ENCODE measurements at places on chromosomes 5 and 9.

DNA sequence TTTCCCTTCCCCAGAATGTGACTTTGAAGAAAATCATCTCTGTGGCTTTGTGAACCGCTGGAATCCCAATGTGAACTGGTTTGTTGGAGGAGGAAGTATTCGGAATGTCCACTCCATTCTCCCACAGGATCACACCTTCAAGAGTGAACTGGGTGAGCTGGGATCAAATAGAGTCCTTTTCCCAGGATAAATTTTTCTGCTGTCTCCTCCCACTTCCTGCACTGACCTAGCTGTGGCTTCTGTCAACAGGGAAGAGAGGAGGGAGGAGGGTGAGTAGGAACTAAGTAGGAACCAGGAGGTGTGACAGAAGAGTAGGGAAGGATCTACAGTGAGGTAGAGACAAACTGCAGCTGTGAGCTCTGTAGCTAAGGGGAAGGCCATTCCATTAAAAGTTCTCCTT is 69.3 kb downstream of the MAMDC2 start:
- DNase-seq: no peak

DNA sequence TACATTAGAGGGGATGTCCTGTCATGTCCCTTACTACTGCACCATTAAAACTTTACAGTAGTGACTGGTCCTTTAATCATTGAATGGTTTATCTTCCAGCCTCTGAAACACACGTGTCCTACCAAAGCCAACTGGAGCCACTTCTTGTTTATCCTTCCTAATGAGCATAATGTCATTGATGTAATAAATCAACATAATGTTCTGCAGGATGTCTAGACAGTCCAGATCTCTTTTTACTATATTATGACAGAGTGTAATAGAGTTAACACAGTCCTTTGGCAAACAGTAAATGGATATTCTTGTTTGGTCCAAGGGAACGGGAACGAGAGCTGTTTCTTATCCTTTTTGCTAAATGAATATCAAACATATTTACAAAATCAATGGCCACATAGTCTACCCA is 88.1 kb upstream of the PTPRD start:
- no peak for DNase-seq

- no peak for DNase-seq
These were observed 86.4 kb downstream of the NR3C1 start for GRCh38 chr5:143316844-143317631.

DNA sequence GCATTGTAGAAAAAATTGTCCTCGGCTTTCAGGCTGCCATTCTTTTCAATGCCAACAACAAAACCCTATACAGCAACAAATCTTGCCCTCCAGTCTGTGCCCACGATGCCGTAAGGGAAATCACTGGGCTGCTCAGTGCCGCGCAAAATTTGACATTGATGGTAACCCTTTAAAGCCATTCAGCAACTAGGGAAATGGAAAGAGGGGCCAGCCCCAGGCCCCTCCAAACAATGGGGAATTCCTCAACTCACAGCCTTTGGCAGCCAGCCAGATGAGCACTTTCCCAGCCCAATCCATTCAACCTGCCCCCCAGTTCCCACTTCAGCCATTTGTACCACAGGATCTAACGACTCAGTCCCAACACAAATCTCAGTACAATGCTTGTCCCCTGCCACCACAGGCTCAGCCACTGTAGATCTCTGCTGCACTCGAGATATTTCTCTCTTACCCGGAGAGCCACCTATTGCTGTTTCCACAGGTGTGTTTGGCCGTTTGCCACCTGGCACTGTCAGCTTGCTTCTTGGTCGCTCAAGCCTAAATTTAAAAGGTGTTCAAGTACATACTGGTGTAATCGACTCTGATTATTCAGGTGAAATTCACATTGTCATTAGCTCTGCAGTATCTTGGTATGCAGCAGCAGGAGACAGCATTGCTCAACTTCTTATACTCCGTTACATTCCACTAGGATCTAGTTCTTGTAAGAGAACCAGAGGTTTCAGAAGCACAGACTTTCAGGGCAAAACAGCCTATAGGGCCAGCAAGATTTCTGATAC is 103.3 kb downstream of the SYK start:
- DNase-seq: peak; percentile 77

- DNase-seq: no peak
These were observed 31.2 kb downstream of the DEPDC1B start for GRCh38 chr5:60668686-60669304.

GRCh38 chr5:35852084-35852734 is 4.5 kb upstream of the IL7R start:
- no peak for DNase-seq

- no peak for DNase-seq
These were observed 26.0 kb downstream of the ACTBL2 start for GRCh38 chr5:57456531-57457135.

DNA sequence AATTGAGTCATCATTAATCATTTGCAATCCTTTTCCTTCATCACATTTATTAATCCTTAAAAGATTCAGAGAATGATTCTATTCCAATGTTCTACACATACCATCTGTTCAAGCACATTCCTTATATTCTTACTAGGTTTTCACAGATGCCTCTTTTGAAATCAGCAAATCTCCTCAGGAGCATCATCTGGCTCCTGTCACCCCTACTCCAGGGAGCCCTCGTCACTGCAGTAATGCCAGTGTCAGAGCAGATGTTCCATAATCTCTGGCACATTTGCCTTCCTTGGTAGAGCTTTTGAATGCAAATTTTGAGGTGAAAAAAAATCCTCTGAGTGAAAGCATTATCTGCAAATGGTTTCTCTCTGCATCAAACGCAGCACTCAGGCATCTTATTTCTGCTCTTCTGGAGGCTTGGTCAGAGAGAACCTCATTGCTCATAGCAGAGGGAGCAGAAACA is 7.6 kb upstream of the KCNV2 start:
- DNase-seq: no peak

- no peak for DNase-seq
These were observed 4.5 kb downstream of the MACIR start for GRCh38 chr5:103263054-103263453.

DNA sequence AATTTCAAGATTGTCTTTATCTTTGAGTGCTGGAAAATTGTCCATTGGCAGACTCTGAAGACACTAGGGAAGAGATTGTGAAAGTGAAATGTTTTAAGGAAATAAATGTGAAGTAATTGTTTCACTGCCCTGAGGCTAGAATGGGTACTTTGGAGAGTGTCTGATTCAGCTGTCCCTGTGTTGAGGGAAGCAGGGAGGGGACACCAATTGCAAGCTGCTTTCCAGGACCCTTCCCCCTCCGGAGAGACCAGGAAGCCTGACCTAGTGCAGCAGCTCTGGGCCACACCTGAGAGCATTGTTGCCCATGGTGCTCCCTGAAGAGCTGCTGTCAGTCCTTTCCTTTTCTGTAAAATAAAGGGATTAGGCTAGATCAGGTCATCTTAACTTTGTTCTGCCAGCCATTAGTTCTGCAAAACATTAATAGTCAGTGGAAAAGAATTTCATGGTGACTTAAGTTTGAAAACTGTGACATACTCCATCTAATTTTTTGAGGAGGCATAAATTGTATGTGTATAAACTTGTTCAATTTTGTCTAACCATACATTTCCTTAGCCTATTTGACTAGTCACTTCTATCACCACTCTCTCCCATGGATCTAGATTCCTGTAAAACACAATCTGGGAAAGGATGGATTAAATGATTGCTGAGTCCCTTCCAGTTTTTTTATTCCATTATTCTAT is 18.8 kb downstream of the MAP1B start:
- DNase-seq: no peak

GRCh38 chr5:163807781-163808180 is 302.4 kb downstream of the MAT2B start:
- DNase-seq: no peak

- DNase-seq: no peak
These were observed 55.7 kb upstream of the FAM120AOS start for GRCh38 chr9:93509084-93509483.

DNA sequence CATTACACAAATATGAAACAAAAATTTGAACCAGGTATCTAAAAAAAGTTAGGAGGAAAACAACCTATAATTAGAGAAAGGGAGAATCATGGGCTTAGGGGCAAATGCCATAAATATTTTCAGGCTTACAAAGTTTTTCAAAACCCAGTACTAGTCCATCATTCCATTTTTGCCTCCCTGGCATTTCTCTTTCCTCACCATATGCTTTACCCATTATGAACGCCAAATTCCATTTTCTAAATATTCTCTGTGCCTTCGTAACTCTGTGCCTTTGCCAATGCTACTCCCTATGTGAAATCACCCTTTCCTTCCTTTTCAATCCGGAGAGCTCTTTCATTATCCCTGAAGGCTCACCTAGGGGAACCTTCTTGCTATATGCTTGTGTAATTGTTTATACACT is 434.1 kb downstream of the ZSWIM6 start:
- DNase-seq: no peak

- DNase-seq: no peak
These were observed 629.5 kb downstream of the PDE4D start for GRCh38 chr5:59264013-59264412.

GRCh38 chr5:58985759-58986158 is 402.9 kb downstream of the RAB3C start:
- no peak for DNase-seq

- DNase-seq: no peak
These were observed 24.2 kb downstream of the TMEM232 start for GRCh38 chr5:110702300-110702699.

- no peak for DNase-seq
These were observed 23.0 kb downstream of the FNIP1 start for GRCh38 chr5:131773805-131774204.

DNA sequence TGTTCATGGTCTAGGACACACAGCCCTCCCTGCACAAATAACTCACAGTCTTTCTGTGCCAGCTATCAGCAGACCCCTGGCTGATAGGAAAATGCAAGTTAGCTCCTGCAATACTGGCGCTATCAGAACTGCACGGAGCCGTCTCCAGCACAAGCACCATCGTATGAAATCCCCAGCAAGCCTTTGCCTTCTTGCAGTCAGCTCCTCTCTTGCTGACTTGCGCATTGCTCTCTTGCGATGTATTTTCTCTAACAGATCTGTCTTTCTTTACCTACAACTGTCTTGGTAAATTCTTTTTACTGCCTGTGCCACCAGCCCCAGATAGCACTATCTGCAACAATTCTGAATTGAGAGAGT is 25.1 kb upstream of the UGCG start:
- DNase-seq: no peak

GRCh38 chr5:123285122-123286023 is 137.8 kb downstream of the CEP120 start:
- DNase-seq: no peak

GRCh38 chr5:83946516-83946915 is 225.9 kb upstream of the HAPLN1 start:
- no peak for DNase-seq

DNA sequence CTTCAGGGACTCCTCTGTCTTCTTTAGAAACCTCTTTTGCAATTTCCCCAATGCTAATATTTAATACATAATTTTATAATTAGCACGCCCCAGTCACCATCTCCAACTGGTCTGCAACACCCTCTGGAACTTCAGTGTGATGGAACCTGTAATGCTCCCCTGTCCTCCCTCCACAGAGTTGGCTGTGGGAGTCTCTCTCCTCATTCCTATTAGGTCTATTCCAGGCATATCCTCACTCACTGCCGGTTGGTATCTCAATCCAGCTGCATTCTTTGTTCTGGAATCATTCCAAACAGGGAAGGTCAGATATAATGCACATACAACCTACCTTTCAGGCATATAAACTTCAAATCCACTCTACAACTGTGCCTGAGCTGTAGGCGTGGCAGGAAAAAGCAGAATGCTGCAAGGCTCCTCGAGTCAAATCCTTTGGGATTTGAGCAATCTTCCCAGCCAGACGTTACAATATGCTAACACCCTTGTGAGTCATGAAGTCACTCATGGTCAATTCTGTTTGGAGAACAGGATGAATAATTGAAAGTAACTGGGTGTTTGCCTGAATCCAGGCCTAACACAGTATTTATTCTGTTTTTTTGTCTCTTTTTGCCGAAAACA is 293.8 kb downstream of the CWC27 start:
- DNase-seq: no peak

- no peak for DNase-seq
These were observed 179.5 kb upstream of the TARS1 start for GRCh38 chr5:33261305-33261704.

DNA sequence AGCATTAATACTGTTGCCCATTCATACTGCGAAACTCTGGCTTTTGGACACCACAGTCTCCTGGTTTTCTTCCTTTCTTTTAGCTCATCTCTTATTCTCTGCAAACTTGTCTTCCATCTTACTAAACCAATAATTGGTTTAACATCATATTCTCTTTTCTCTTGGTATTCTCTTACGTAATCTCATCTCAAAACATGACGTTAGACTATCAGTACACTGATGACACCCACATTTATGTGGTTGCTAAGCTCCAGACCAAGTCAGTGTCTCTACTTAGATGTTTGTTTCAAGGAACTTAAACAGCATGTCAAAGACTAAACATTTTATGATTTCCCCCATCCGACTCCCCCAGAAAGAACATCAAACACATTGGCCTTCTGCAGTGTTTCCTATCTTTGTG is 2.1 kb downstream of the PRRC1 start:
- DNase-seq: no peak

GRCh38 chr5:42483472-42484154 is 60.4 kb downstream of the GHR start:
- peak; percentile 68 for DNase-seq

DNA sequence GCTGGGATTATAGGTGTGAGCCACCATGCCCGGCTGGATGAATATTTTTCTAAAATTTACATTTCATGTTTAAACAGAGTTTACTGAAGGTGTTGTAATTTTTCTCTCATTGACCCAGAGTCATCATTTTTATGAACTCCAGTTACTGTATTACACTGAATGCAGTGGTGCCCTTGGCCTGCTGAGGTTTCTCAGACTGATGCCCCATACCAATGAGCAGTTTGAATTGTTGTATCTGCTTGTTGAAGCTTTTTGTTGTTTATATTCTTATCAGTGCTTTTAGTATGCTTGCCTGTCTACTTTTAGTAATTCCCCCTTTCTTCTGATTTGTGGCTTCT is 29.9 kb downstream of the NFX1 start:
- DNase-seq: no peak

- peak; percentile 32 for DNase-seq
These were observed 798 bp downstream of the PITX1 start for GRCh38 chr5:135032999-135033861.

- DNase-seq: no peak
These were observed 239.9 kb downstream of the FSTL4 start for GRCh38 chr5:133372293-133372937.

GRCh38 chr5:180602481-180603075 is 11.3 kb upstream of the SCGB3A1 start:
- no peak for DNase-seq

DNA sequence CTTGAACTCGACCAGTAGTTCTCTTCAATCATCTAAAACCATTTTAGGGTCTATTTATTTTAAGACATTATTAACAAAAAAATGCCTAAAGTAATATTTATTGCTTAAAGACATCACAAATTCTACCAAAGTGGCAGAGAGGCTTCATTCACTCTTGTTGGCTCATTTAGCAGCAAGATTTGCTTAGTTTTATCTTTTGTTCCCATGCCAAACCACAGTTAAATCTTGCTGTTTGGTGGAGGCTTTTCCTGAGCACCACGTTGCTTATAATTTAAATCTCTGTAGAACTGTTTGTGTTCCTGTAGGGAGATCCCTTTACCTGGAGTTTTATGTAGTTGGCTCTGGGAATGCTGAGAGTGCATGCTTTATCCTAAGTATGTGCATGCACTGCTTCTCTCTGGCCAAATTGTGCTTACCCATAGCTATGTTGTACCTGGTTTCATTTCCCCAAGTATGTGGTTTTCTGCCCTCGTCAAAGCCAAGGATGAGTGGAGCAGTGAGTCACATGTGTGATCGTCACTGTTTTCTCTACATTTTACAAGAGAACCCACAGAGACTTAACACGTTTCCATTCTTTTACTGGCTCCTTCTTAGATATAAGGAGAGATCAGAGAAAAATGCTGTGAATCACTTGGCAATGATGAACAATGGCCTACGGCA is 42.1 kb upstream of the MAST4 start:
- no peak for DNase-seq

Measured in prostate gland (tissue), 2 donors.